ENCODE measurements at places on chromosomes 11 and 22. TPM values are rescaled to one million over a fixed set of nuclear protein-coding genes. Genes with fewer than 3 reads are reported as not detected.

The GAB4 gene
- not detected for total RNA-seq

The KDM4D gene
- 0.14 TPM for total RNA-seq

The PTS gene
- total RNA-seq = 9.7 TPM

The GUCY1A2 gene
- 7.1 TPM for total RNA-seq

The VSIG10L2 gene
- total RNA-seq = not detected

The KRTAP5-9 gene
- total RNA-seq = 0.19 TPM

The PTPN5 gene
- 0.40 TPM for total RNA-seq

The MS4A2 gene
- 0.20 TPM for total RNA-seq

The ELF5 gene
- total RNA-seq = not detected

- H3K4me3 ChIP-seq = peak overlapping the region; percentile 95
- H3K4me1 ChIP-seq = peaks cover 18% of the 10 kb centered on the region
- H3K27ac ChIP-seq = peak overlapping the region; percentile 89
- peak; percentile 69 for DNase-seq
- H3K27me3 ChIP-seq = no peaks in the 10 kb centered on the region
These were observed 423 bp downstream of the PEX16 start for GRCh38 chr11:45917286-45917622.

DNA sequence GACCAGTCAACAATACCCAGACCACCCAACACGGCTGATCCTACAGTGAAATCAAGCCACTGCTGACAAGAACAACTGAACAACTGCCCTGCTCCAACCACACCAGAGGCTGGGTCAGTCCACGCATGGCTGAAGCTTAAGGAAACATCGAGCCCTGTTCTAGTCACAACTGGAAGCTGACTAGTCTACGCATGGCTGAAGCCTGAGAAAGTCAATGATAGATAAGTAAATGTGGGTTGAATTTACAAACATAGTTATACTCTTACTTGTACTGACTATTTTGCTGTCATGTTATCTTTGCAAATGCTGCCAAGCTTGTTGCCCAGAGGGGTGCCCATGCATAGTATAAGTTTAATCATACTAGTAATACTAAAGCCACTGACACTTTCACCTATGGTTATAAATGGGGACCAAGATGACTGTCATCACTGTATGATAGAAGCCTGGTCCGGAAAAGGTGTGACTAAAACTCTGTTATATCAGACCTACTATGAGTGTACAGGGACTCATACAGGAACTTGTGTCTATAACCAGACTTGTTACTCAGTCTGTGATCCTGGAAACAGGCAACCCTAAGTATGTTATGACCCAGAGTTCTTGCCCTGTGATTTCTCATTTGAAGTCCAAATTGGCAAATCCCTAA lies 43.4 kb upstream of the GLYAT start:
- no peaks in the 10 kb centered on the region for H3K4me1 ChIP-seq
- no peak overlapping the region for H3K27ac ChIP-seq
- no peak overlapping the region for H3K4me3 ChIP-seq
- no peaks in the 10 kb centered on the region for H3K27me3 ChIP-seq
- no peaks in the 10 kb centered on the region for H3K36me3 ChIP-seq
- DNase-seq = no peak

- no peaks in the 10 kb centered on the region for H3K27me3 ChIP-seq
- H3K27ac ChIP-seq = no peak overlapping the region
- H3K4me3 ChIP-seq = no peak overlapping the region
- no peaks in the 10 kb centered on the region for H3K4me1 ChIP-seq
- DNase-seq = no peak
These were observed 1260.9 kb downstream of the BRD1 start for GRCh38 chr22:48566741-48567140.

DNA sequence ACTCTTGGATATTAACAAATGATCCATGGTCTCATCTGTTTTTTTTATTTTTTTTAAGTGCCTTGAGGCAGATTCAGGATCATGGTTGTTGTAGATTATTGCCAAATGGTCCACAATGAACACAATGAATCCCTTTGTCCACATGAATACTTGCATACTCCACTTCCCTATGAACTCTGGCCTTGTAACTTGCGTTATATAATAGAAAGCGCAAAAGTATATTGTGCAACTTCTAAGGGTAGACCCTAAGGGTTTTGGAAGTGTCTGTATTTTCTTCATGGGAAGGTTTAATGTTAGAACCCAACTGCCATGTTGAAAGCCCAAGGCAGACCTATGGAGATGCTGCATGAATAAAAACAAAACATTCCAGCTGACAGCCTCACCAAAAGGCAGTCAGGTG lies 8.1 kb upstream of the OR5AL1 start:
- H3K27me3 ChIP-seq = no peaks in the 10 kb centered on the region
- no peak overlapping the region for H3K27ac ChIP-seq
- no peaks in the 10 kb centered on the region for H3K36me3 ChIP-seq
- H3K4me3 ChIP-seq = no peak overlapping the region
- H3K4me1 ChIP-seq = no peaks in the 10 kb centered on the region

DNA sequence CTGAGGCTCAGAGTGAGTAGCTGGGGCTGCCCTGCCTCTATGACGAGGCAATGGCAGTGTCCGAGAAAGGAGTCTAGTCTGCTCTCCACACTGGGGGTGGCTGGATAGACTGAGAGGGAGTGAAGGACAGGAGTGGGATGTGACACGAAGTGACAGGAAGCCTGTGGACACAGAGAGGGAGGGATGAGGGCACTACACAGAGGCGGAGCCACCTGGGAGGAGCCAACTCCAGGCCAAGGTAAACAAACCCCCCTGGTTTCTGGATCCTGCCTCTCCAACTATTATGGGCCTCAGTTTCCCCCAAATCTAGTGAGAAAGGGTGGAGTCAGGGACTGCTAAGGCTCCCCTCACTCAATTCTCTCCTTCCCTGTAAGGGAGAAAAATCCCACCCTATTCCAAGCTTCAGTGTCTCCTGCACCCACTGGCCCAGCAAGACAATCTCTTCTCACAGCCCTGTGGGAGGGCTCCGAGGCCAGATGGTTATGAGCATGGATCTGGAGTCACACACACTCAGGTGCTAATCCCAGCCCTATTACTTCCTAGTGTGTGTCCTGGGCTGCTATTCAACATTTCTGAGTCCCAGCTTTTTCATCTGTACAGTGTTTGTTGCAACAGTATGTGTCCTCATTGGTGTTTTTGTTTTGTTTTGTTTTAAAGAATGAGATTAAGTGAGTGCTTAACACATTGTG lies 24.9 kb downstream of the ASPHD2 start:
- no peaks in the 10 kb centered on the region for H3K4me1 ChIP-seq
- H3K27me3 ChIP-seq = no peaks in the 10 kb centered on the region
- no peak overlapping the region for H3K4me3 ChIP-seq
- H3K36me3 ChIP-seq = peaks cover 53% of the 10 kb centered on the region
- no peak for DNase-seq

- H3K27ac ChIP-seq = no peak overlapping the region
- no peaks in the 10 kb centered on the region for H3K36me3 ChIP-seq
- H3K27me3 ChIP-seq = no peaks in the 10 kb centered on the region
- H3K4me1 ChIP-seq = peaks cover 12% of the 10 kb centered on the region
- DNase-seq = no peak
- no peak overlapping the region for H3K4me3 ChIP-seq
These were observed 41.6 kb upstream of the LINC01488 start for GRCh38 chr11:69439651-69440464.

DNA sequence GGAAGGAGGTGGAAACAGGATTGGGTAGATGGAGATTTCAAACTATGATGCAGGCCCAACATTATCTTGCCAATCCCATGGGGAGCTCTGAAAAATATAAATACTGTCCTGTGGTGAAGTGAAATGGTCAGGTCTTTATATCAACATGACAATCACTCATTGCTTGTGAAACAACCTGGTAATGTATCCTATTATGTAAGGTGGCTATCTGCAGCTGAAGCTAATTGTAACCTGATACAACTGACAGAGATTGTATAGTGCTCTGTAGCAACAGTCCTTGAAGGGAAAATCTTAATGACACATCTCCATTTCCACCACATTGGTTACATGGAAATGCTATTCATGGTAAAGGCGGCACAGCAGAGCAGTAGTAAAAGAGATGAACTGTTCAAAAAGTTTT lies 20.7 kb upstream of the CHORDC1 start:
- H3K36me3 ChIP-seq = no peaks in the 10 kb centered on the region
- DNase-seq = no peak
- H3K27me3 ChIP-seq = no peaks in the 10 kb centered on the region

- H3K27ac ChIP-seq = no peak overlapping the region
- H3K27me3 ChIP-seq = no peaks in the 10 kb centered on the region
- no peaks in the 10 kb centered on the region for H3K4me1 ChIP-seq
- DNase-seq = no peak
- no peak overlapping the region for H3K4me3 ChIP-seq
- no peaks in the 10 kb centered on the region for H3K36me3 ChIP-seq
These were observed 89.0 kb downstream of the OPCML start for GRCh38 chr11:133443206-133443747.

- H3K36me3 ChIP-seq = no peaks in the 10 kb centered on the region
- no peaks in the 10 kb centered on the region for H3K4me1 ChIP-seq
- H3K4me3 ChIP-seq = no peak overlapping the region
These were observed 10.5 kb downstream of the NIPSNAP1 start for GRCh38 chr22:29570456-29570855.

DNA sequence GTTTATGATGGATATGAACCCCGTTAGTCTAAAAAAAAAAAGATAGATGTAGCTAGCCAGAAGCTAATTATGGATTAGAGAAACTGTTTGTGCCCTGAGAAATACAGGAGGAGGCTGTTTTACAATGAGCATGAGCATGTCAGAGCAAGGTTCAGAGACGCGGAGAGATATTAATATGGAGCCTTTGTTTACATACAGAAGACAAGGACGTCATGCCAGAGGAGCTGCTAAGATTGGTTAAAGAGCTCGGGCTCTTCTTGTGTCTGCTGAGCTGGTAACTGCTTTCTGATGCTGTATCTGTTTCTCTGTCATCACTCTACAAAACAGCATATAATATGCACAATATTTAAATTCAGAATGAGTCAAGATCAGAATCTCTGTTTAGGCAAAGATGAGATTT lies 24.9 kb upstream of the CCDC89 start:
- no peak overlapping the region for H3K27ac ChIP-seq
- H3K27me3 ChIP-seq = no peaks in the 10 kb centered on the region
- no peaks in the 10 kb centered on the region for H3K36me3 ChIP-seq
- no peak for DNase-seq

GRCh38 chr11:100141201-100141600 lies 545.9 kb upstream of the ARHGAP42 start:
- H3K36me3 ChIP-seq = no peaks in the 10 kb centered on the region
- H3K27me3 ChIP-seq = no peaks in the 10 kb centered on the region
- no peaks in the 10 kb centered on the region for H3K4me1 ChIP-seq
- no peak for DNase-seq

GRCh38 chr11:119734788-119735187 lies 5.8 kb upstream of the NECTIN1 start:
- H3K4me3 ChIP-seq = no peak overlapping the region
- peaks cover 11% of the 10 kb centered on the region for H3K4me1 ChIP-seq
- H3K27me3 ChIP-seq = no peaks in the 10 kb centered on the region
- H3K27ac ChIP-seq = no peak overlapping the region
- no peak for DNase-seq
- H3K36me3 ChIP-seq = no peaks in the 10 kb centered on the region

DNA sequence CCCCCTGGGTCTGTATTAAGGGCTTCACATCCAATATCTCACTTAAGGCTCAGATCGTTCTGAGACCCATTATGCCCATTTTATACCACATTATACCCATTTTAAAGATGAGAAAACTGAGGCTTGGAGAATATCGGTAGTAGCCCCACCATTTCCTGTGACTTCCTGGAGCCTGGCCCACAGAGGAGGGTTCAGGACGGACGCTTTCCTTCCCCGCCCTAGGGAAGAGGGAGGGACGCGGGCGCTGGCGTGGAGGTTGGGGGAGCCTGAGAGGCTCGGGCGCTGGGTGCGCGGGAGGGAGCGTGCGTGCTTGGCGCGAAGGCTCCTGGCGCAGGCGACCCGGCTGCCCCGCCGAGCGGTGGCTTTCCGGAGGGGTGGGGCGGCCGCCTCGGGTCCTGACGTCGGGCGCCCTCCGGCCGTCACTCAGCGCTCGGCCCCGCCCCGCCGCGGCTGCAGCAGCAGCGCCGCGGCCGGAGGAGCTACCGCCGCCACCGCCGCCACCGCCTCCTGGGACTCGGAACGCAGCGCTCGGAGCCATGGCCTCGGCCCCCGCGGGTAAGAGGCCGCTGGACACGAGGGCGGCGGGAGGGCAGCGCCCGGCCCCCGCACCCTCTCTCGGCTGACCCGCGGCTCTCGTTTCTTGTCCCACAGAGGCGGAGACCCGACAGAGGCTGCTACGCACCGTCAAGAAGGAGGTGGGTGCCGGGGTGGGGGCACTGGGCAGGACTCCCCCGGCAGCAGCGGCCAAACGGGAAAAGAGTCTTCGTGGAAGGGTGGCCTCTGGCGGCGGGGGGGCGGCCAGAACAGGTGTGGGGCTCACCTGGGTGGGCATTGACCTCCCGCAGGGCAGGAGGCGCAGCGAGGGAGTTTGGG lies at the start of gene SGSM1:
Gene SGSM1, plus strand, starts transcription at position 422 of the 873 bp plus-strand sequence. Its CDS starts 115 bp downstream, at position 537.
- H3K4me1 ChIP-seq = no peaks in the 10 kb centered on the region
- peak within 1 kb of the TSS; percentile 42 for H3K27ac ChIP-seq
- H3K27me3 ChIP-seq = no peaks in the 10 kb centered on the region
- DNase-seq = peak; percentile 81

DNA sequence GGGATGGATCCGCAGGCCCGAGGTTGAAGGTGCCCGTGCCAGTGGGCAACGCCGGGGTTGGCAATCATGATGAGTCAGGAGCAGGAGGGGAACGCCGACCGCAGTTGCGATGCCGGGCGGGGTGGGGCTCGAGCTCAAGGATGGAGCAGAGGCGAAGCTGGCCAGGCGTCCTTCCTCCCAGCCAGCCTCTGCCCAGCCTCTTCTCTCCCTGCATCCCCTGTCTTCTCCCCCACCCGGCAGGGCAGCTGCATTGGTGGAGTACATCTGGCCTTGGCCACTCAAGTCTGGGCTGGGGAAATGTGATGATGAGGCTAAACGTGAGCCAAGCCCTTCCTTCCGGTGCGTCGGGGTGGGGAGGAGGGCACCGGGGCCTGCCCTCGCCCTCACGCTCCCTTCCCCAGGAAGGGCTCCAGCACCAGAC lies 3.9 kb downstream of the IFITM10 start:
- no peaks in the 10 kb centered on the region for H3K27me3 ChIP-seq
- no peaks in the 10 kb centered on the region for H3K4me1 ChIP-seq
- no peak for DNase-seq
- H3K36me3 ChIP-seq = no peaks in the 10 kb centered on the region
- H3K27ac ChIP-seq = no peak overlapping the region
- H3K4me3 ChIP-seq = no peak overlapping the region

- no peaks in the 10 kb centered on the region for H3K27me3 ChIP-seq
- H3K27ac ChIP-seq = peak overlapping the region; percentile 94
- H3K4me1 ChIP-seq = no peaks in the 10 kb centered on the region
- H3K4me3 ChIP-seq = peak overlapping the region; percentile 58
These were observed 839 bp downstream of the CBY1 start for GRCh38 chr22:38657045-38657909.

DNA sequence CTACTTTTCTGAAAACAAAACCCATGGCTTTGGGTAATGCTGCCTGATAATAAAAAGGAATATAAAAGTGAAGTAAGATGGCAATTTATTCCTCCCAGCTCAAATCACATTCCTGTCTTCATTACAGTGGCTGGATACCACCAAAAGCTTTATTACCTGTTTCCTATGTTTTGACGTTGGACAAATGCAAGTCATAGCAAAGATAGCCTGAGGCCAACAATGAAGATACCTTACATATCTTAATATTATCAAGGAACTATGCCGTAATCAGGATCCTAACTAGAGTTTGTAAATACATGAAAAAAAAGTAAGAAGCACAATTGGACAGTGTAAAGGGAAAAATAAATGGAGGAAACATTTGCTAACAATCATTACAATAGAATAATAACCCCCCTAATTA lies 202.4 kb downstream of the SOX6 start:
- peak overlapping the region; percentile 62 for H3K27ac ChIP-seq
- DNase-seq = no peak
- H3K27me3 ChIP-seq = no peaks in the 10 kb centered on the region
- H3K4me3 ChIP-seq = no peak overlapping the region
- no peaks in the 10 kb centered on the region for H3K36me3 ChIP-seq

Measured in pancreas (tissue), 10 donors.